ENCODE measurements at places on chromosomes 13 and 19. TPM values are rescaled to one million over a fixed set of nuclear protein-coding genes. Genes with fewer than 3 reads are reported as not detected.

PPP6R1 gene
- total RNA-seq = 185 TPM

PPP1R13L gene
- 12.8 TPM for total RNA-seq

AMER2 gene
- total RNA-seq = not detected

APOC4 gene
- total RNA-seq = not detected

NLRP5 gene
- not detected for total RNA-seq

FCAR gene
- total RNA-seq = not detected

CYP4F12 gene
- total RNA-seq = 2.4 TPM

FAM124A gene
- not detected for total RNA-seq

ZNF121 gene
- 50.7 TPM for total RNA-seq

OR10H1 gene
- total RNA-seq = not detected

ZNF429 gene
- 26.8 TPM for total RNA-seq

KCNK6 gene
- total RNA-seq = 12.9 TPM

CCDC194 gene
- 3.3 TPM for total RNA-seq

FPR3 gene
- not detected for total RNA-seq

ZFP28 gene
- total RNA-seq = 5.1 TPM

GIPR gene
- total RNA-seq = 7.1 TPM

GRCh38 chr19:29741776-29742175, 26.7 kb upstream of the C19orf12 start:
- DNase-seq = no peak
- no peaks in the 10 kb centered on the region for H3K4me1 ChIP-seq
- H3K27me3 ChIP-seq = peaks cover 40% of the 10 kb centered on the region
- H3K4me3 ChIP-seq = no peak overlapping the region
- no peaks in the 10 kb centered on the region for H3K36me3 ChIP-seq
- no peak overlapping the region for H3K27ac ChIP-seq

GRCh38 chr13:97884707-97885468, 68.6 kb upstream of the IPO5 start:
- no peaks in the 10 kb centered on the region for H3K27me3 ChIP-seq
- H3K4me3 ChIP-seq = no peak overlapping the region
- no peak for DNase-seq
- H3K36me3 ChIP-seq = no peaks in the 10 kb centered on the region
- no peak overlapping the region for H3K27ac ChIP-seq

GRCh38 chr19:47436712-47437401, 17.5 kb upstream of the MEIS3 start:
- no peaks in the 10 kb centered on the region for H3K36me3 ChIP-seq
- peak; percentile 79 for DNase-seq
- H3K4me3 ChIP-seq = no peak overlapping the region
- H3K27ac ChIP-seq = no peak overlapping the region
- peaks cover 83% of the 10 kb centered on the region for H3K27me3 ChIP-seq

- peak overlapping the region; percentile 83 for H3K4me3 ChIP-seq
- H3K27ac ChIP-seq = peak overlapping the region; percentile 99
- no peaks in the 10 kb centered on the region for H3K27me3 ChIP-seq
- DNase-seq = peak; percentile 95
- H3K4me1 ChIP-seq = no peaks in the 10 kb centered on the region
Measured at GRCh38 chr19:15836330-15837220, 21.1 kb upstream of the OR10H1 start.

- peak; percentile 85 for DNase-seq
- no peaks in the 10 kb centered on the region for H3K4me1 ChIP-seq
- no peaks in the 10 kb centered on the region for H3K36me3 ChIP-seq
- H3K27ac ChIP-seq = no peak within 1 kb of the TSS
- H3K4me3 ChIP-seq = peak within 1 kb of the TSS; percentile 53
Measured at GRCh38 chr13:91398413-91399188, at the start of gene GPC5. GPC5 (plus strand) TSS chr13:91398621.

DNA sequence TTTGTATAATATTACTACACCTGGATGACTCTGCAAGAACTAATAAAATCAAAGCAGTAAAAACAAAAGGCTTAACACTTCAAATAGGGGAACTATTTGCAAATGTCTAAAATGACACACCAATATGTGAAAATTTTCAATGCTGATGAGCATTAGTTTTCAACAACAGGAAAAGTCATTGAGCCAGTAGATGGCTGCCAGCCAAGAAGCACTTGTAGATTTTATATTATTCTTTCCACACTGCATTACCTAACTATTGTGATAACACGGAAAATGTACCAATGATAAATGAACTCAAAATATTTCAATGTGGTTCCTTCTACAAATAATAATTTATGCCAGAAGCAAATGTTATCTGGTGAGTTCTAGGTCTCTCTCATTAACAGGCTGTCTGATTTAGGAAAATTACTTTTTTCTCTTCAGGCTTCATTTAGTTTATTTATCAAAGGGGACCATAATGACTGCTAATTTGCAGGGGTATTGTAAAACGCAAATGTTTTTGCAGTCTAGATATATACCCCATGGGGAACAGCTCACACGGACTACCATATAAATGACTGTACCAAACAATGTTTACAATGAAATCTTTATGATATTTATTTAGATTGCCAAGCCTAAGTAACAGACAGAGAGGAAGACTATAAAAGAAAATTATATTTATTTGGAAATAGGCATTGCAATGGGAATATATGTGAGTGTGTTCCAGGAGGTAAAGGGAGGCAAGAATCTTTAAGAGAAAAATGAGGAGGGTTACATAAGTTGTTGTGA, 407.8 kb downstream of the LIG4 start:
- no peaks in the 10 kb centered on the region for H3K27me3 ChIP-seq
- no peak for DNase-seq
- H3K36me3 ChIP-seq = no peaks in the 10 kb centered on the region
- no peaks in the 10 kb centered on the region for H3K4me1 ChIP-seq
- no peak overlapping the region for H3K27ac ChIP-seq

DNA sequence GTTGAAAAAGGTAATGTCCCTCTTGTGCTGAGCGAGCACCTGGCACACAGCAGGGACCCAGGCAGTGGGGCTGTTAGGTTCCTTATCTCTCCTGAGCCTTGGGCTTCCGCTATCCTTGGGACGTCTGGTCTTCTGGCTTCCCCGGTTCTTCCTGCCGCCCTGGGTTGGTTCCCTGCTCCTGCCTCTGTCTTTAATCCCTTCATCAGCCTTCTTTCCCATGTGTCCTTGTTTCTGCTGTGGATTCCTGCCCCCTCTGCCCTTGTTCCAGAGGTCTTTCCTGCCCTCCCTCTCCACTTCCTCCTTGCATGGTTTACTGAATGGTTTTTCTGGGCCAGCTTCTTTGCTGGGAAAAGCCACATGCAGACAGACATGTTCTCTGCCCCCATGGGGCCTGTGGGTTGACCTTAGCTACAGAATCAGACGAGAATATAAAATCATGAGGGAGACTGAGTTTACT, 2.6 kb downstream of the EPN1 start:
- H3K27ac ChIP-seq = peak overlapping the region; percentile 23
- H3K36me3 ChIP-seq = peaks cover 48% of the 10 kb centered on the region
- H3K4me3 ChIP-seq = no peak overlapping the region
- no peak for DNase-seq

GRCh38 chr13:44140888-44141724, 232.5 kb upstream of the SERP2 start:
- DNase-seq = no peak
- H3K27ac ChIP-seq = peak overlapping the region; percentile 97
- H3K4me3 ChIP-seq = peak overlapping the region; percentile 96
- no peaks in the 10 kb centered on the region for H3K36me3 ChIP-seq
- H3K27me3 ChIP-seq = no peaks in the 10 kb centered on the region
- H3K4me1 ChIP-seq = peaks cover 14% of the 10 kb centered on the region

- H3K36me3 ChIP-seq = no peaks in the 10 kb centered on the region
- no peaks in the 10 kb centered on the region for H3K4me1 ChIP-seq
- no peaks in the 10 kb centered on the region for H3K27me3 ChIP-seq
- H3K4me3 ChIP-seq = no peak overlapping the region
Measured at GRCh38 chr19:51433043-51433442, 15.6 kb upstream of the SIGLEC10 start.

GRCh38 chr19:49468746-49469447, 5.1 kb upstream of the FLT3LG start:
- H3K4me1 ChIP-seq = peaks cover 41% of the 10 kb centered on the region
- peak overlapping the region; percentile 25 for H3K4me3 ChIP-seq
- no peaks in the 10 kb centered on the region for H3K27me3 ChIP-seq
- peak; percentile 79 for DNase-seq

DNA sequence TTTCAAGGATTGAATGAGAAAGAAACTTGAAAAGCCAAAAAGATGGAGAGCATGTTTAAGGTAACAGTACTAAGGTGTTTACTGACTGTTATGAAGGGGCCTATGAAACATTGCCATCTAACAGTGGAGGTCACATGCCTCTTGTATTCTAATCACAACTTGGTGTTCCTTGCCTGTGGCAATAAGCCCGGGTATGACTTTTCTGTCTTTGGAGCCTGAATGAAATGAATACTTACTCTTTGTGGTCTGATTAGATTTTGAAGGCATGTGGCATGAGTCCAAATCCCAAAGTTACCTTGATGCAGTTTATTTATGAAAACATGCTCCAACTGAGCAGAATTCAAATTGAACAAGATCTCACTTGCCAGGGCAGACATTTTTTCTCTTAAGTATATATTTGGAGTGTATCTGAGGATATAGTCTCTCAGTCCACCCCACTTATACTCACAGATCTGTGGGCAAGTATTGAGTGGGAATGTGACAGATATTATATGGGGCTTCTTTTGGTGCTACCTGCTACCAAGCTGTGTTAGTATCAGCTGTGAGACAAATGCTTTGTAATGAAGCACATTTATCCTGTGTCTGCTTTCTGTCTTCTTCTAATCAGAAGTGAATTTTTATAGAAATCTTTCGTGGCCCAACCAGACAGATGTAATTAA, 67.5 kb downstream of the B3GLCT start:
- peaks cover 5% of the 10 kb centered on the region for H3K36me3 ChIP-seq
- no peak overlapping the region for H3K4me3 ChIP-seq
- no peak overlapping the region for H3K27ac ChIP-seq
- no peaks in the 10 kb centered on the region for H3K27me3 ChIP-seq

- no peak overlapping the region for H3K4me3 ChIP-seq
- H3K27ac ChIP-seq = no peak overlapping the region
- no peak for DNase-seq
- no peaks in the 10 kb centered on the region for H3K36me3 ChIP-seq
- H3K27me3 ChIP-seq = no peaks in the 10 kb centered on the region
- H3K4me1 ChIP-seq = no peaks in the 10 kb centered on the region
Measured at GRCh38 chr13:79245937-79246577, 160.0 kb downstream of the RBM26 start.

DNA sequence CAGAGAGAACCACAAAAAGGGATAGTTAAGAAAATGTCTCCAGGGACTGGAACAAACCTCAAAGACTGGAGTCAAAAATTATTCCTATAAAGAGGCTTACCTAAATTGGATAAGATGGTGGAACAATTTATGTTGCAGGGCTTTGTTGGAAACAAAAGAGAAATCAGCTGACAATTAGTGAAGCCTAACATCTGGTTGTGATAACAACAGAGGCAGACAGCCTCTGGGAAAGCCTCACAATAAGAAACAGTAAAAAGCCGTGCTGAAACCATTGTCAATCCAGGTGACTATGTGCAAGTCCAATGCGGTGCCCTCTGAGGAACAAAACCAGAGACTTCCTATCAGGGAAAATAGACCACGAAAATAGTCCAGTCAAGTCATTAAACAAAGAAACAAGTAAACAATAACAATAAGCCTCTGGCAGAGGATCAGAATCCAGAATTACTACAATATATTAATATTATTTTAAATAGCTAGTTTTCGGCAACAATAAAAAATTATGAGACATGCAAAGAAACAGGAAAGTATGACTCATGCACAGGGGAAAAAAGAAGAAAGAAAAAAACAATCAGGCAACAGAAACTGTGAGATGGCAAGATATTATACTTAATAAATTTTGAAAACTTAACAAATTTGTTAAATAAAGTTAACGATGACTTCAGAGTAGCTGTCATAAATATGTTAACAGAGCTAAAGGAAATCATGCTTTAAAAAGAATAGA, 99.7 kb upstream of the RXFP2 start:
- no peak for DNase-seq
- H3K27me3 ChIP-seq = peaks cover 7% of the 10 kb centered on the region
- no peak overlapping the region for H3K27ac ChIP-seq
- no peaks in the 10 kb centered on the region for H3K4me1 ChIP-seq
- no peak overlapping the region for H3K4me3 ChIP-seq

DNA sequence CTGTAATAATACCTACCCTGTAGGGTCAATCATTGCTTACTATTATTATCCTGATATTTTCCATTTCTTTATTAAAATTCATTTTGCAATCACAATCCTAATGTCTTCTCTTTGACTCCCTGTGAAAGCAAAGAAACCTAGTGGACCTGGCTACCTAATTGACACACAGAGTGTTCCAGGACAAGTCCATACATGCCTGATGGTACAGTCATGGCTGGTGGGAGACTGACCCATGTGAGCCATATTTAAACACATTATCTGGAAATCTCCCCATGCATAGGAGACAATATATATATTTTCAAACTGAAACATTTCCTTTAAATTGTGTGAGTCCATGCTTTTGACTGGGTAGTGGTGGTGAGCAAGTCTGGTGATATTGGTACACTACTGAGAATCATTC, 230.6 kb upstream of the DACH1 start:
- H3K4me1 ChIP-seq = no peaks in the 10 kb centered on the region
- DNase-seq = no peak
- H3K4me3 ChIP-seq = no peak overlapping the region
- no peaks in the 10 kb centered on the region for H3K36me3 ChIP-seq
- H3K27me3 ChIP-seq = no peaks in the 10 kb centered on the region
- no peak overlapping the region for H3K27ac ChIP-seq

DNA sequence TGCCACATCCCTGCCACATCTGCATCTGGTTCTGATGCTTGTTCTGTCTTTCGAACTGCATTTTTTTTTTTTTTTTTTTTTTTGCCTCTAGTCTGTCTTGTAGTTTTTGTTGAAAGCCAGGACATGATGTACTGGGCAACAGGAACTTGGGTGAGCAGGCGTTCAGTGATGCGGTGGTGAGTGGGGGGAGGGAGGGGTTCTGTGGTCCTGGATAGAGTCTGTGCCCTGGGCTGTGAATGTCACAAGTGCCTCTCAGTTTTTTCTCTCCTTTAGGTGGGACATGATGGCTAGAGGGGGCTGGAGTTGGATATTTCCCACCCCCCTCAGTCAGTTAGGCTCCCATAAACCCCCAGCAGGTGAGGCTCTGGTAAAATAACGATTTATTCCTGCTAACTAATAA, 3.5 kb downstream of the CEACAM4 start:
- H3K4me3 ChIP-seq = no peak overlapping the region
- no peak for DNase-seq
- H3K27ac ChIP-seq = no peak overlapping the region
- no peaks in the 10 kb centered on the region for H3K4me1 ChIP-seq
- H3K36me3 ChIP-seq = no peaks in the 10 kb centered on the region

GRCh38 chr19:44684892-44685863, 13.8 kb upstream of the CEACAM16 start:
- no peaks in the 10 kb centered on the region for H3K27me3 ChIP-seq
- H3K36me3 ChIP-seq = no peaks in the 10 kb centered on the region
- DNase-seq = no peak
- H3K27ac ChIP-seq = no peak overlapping the region
- H3K4me3 ChIP-seq = no peak overlapping the region

- no peak overlapping the region for H3K4me3 ChIP-seq
- no peak overlapping the region for H3K27ac ChIP-seq
- no peaks in the 10 kb centered on the region for H3K36me3 ChIP-seq
- no peak for DNase-seq
Measured at GRCh38 chr13:89865164-89866064, 1482.1 kb upstream of the MIR17HG start.
